ENCODE measurements at places on chromosomes 5 and 9. TPM values are rescaled to one million over a fixed set of nuclear protein-coding genes. Genes with fewer than 3 reads are reported as not detected.

The FBXO4 gene
- total RNA-seq: 6.5 TPM

The NR5A1 gene
- total RNA-seq: 0.21 TPM

The VLDLR gene
- total RNA-seq: 32.8 TPM

The LCN15 gene
- total RNA-seq: not detected

The KIF12 gene
- total RNA-seq: 2.4 TPM

The PDCD1LG2 gene
- not detected for total RNA-seq

The SUSD3 gene
- total RNA-seq: 1.7 TPM

The CRHBP gene
- total RNA-seq: 0.24 TPM

The MAP1B gene
- total RNA-seq: 53.7 TPM

The CNTNAP3 gene
- total RNA-seq: 7.0 TPM

The CPEB4 gene
- total RNA-seq: 12.8 TPM

The CDH18 gene
- total RNA-seq: not detected

The ADAMTS2 gene
- not detected for total RNA-seq

The ERAP2 gene
- total RNA-seq: 59.0 TPM

The FBP2 gene
- not detected for total RNA-seq

The EDIL3 gene
- under 0.01 TPM for total RNA-seq

The DMRT3 gene
- not detected for total RNA-seq

The OGN gene
- total RNA-seq: not detected

The WNT8A gene
- not detected for total RNA-seq

The FOXI1 gene
- total RNA-seq: not detected

The CAMLG gene
- total RNA-seq: 30.5 TPM

The LECT2 gene
- total RNA-seq: not detected

The MTAP gene
- total RNA-seq: 54.1 TPM

The SMIM33 gene
- total RNA-seq: not detected

The BTNL3 gene
- total RNA-seq: not detected

The MEIKIN gene
- total RNA-seq: not detected

The MORN5 gene
- not detected for total RNA-seq

The PCDHGA2 gene
- total RNA-seq: 0.21 TPM

The SHC3 gene
- under 0.01 TPM for total RNA-seq

The ELOVL7 gene
- 22.7 TPM for total RNA-seq

The TMEM252 gene
- not detected for total RNA-seq

The JAKMIP2 gene
- total RNA-seq: not detected

The COMMD10 gene
- total RNA-seq: 43.1 TPM

The ANP32B gene
- total RNA-seq: 5.8 TPM

The DMRTA1 gene
- total RNA-seq: 3.4 TPM

The ITGA1 gene
- total RNA-seq: 3.4 TPM

The SURF6 gene
- total RNA-seq: 11.9 TPM

The VAV2 gene
- 36.2 TPM for total RNA-seq

The SGCD gene
- 0.96 TPM for total RNA-seq

The CBY3 gene
- total RNA-seq: not detected

The ACOT12 gene
- not detected for total RNA-seq

The MAMDC4 gene
- 1.1 TPM for total RNA-seq

The CAVIN4 gene
- total RNA-seq: under 0.01 TPM

The AHRR gene
- total RNA-seq: 0.43 TPM

The FBLL1 gene
- under 0.01 TPM for total RNA-seq

The ADRB2 gene
- total RNA-seq: 42.4 TPM

All from tracheal epithelial cell (primary cell).